PC-3 (cell line): ENCODE measurements at places on chromosomes 4 and X. TPM values are rescaled to one million over a fixed set of nuclear protein-coding genes. Genes with fewer than 3 reads are reported as not detected.

DNA sequence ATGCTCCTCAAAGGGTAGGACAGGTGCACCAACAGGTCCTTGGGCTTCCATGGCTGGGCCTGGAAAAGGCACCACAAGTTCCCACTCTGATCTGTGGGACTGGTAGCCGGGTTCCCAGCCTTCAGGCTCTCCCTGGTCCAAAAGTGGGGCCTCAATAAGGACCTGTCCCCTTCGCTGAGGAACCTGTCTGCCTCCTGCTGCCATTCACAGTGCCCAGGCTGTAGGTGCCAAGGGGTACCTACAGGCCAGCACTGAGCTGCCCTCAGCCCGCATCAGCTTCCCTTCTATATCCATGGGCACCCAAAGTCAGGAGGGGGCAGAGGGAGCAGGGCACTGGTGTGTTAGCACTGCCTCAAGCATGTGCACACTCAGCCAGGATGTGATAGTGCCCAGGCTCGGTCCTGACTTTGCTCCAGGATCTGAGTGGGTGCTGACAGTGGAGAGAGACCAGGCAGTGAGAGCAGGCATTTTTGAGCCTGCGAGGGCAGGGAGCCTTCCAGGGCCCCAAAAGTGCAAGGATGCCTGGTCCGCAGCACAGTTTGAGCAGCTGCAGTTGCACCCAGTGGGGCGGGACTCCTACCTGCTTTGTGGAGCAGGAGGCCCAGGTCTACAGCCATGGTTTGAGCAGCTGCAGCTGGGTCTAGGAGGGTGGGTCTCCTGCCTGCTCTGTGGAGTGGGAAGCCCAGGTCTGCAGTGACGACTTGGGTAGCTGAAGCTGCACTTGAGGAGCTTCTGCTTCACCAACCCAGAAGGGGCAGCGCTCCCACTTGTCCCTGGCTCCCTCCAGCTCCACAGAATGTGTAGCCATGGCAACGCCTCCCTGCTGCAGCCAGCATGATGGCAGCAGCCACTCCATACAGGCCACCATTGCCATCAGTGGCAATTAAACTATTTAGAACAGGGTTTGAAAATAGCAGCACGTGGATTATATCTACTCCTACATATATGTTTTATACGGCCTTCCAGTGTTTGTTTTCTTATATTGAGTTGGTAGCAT, 376.4 kb downstream of the KCTD8 start:
- no peak for DNase-seq

- peak; percentile 77 for DNase-seq
Measured at GRCh38 chrX:108199691-108200090, 108.1 kb downstream of the ATG4A start.

Gene CD40LG
- total RNA-seq: not detected in 2 replicates

Gene ZCCHC18
- total RNA-seq: 0.23 and 5.8 TPM in 2 replicates

- DNase-seq: peak; percentile 61
Measured at GRCh38 chr4:77582156-77582555, 23.5 kb upstream of the CXCL13 start.

- no peak for DNase-seq
Measured at GRCh38 chr4:10898072-10898471, 213.5 kb upstream of the CLNK start.

DNA sequence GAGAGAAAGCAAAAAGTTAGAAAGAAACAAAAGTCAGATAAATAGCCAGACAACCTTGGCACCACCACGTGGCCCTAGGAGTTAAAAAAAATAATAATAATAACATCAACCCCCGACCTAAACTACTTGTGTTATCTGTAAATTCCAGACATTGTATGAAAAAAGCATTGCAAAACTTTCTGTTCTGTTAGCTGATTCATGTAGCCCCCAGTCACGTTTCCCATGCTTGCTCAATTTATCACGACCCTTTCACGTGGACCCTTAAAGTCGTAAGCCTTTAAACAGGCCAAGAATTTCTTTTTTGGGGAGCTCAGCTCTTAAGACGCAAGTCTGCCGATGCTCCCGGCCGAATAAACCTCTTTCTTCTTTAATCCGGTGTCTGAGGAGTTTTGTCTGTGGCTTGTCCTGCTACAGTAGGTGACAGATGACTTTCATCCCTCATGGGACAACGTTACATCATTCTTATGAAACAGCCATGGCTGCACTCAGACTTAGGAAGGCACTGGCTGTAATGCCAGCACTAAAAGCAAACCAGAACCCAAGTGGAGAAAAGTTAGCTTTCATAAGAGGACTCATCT, 520 bp downstream of the ACOX3 start:
- no peak for DNase-seq

Gene NWD2
- under 0.01 and 0.06 TPM in 2 replicates for total RNA-seq

- no peak for DNase-seq
Measured at GRCh38 chr4:183264614-183265013, 55.5 kb downstream of the CLDN22 start.

DNA sequence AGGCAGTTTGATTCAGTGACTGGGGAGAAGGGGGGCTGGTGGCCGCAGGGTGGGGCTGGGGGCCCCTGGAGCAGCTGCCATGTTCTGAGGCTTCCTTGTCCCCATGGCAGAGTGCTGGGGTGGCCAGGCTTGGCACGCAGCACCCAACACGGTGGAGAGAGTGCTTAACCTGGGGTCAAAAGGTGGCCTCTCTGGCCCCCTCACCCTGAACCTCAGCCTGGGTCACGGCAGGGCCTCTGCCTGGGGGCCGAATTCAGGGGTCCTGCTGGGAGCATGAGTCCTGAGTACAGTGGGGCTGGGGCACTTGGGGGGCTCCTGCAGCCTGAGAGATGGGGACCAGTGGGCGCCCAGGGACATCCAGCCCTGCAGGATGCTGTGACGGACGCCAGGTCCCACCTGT, 19.9 kb downstream of the FGFRL1 start:
- DNase-seq: no peak

GRCh38 chr4:16225863-16226815, at the start of gene TAPT1:
TAPT1 (minus strand) TSS chr4:16226471; CDS start chr4:16226457, 14 bp downstream.
- peak; percentile 63 for DNase-seq

Gene HTN3
- total RNA-seq: not detected in 2 replicates

DNA sequence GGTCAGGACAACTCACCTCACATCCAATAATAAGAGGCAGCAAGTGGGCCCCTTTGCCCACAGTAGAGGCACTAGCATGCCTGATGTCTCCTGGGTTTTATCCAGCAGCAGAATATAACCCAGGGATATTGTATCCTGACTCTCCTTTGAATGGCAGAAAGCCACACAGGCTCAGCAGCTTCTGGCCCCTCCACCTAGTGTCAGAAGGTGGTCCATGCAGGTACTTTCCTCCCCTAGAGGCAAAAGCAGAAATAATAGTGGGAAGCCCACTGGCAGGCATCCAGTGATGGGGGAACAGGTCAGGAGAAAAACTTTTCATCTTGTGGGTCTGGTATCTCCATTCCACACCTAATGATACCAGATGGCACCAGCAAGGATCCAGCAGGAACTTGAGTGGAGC, 75.5 kb upstream of the IRS4 start:
- DNase-seq: no peak

GRCh38 chrX:110671068-110671803, 124.4 kb downstream of the CHRDL1 start:
- no peak for DNase-seq

Gene FAM47C
- total RNA-seq: not detected in 2 replicates

Gene GABRG1
- total RNA-seq: not detected in 2 replicates

DNA sequence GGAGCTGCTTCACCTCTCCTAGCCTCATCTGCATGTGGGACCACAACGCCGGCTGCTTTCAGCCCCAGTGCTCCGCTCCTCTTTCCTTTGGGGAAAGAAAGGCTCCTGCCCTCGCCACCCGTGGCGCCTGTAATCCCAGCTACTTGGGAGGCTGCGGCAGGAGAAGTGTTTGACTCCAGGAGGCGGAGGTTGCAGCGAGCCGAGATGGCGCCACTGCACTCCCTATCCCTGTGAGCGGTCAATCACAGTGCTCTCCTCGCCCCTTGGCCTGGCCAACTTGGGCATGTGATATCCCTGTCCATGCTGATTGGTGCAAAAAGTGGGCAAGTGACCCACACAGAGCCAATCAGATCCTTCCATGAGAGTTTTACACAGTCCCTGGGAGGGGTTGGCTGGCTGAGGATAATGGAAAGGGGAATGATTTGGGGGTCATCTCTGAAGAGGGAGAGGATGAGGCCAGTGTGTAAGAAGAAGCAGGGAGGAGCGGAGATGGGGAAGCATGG, 56.2 kb downstream of the WFS1 start:
- no peak for DNase-seq

Gene PPAT
- 31.7 and 35.9 TPM in 2 replicates for total RNA-seq

GRCh38 chr4:118774321-118774720, 61.6 kb downstream of the SEC24D start:
- DNase-seq: no peak

DNA sequence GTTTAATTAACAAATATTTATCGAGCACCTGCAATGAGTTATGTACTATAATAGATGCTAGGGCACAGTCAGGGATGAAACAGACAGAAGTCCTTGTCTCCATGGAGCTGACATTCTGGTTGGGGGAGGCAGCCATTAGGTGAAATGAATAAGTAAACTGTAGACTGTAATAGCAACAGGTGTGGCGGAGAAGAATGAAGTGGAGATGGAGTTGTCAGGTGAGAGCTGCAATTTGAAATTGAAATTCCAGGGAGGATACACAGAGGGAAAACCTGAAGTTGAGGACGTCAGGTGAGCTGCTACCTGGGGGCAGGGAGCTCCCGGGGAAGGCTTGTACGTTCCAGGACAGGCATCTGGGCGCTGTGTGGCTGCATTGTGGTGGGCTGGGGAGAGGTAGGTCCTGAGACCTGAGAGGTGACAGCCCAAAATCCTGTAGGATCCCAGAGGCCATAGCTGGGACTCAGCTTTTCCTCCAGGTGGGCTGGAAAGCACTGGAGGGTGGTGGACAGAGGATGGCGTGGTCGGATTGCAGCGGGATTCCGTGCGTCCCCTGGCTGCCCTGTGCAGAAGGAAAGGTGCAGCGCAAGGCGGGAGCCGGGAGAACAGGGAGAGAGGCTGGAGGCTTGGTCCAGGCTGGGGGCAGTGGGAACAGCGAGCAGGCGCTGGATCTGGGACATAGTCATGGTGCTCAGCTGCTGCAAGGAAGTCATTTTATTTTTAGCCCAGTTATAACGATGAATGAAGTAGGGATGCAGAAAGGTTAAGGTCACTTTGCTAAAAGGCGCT, 24.8 kb downstream of the CYTL1 start:
- DNase-seq: no peak

Gene BTC
- 7.5 and 12.8 TPM in 2 replicates for total RNA-seq

- DNase-seq: peak; percentile 73
Measured at GRCh38 chr4:40486534-40486933, 143.1 kb downstream of the RBM47 start.

Gene HERC3
- 5.2 and 5.4 TPM in 2 replicates for total RNA-seq

DNA sequence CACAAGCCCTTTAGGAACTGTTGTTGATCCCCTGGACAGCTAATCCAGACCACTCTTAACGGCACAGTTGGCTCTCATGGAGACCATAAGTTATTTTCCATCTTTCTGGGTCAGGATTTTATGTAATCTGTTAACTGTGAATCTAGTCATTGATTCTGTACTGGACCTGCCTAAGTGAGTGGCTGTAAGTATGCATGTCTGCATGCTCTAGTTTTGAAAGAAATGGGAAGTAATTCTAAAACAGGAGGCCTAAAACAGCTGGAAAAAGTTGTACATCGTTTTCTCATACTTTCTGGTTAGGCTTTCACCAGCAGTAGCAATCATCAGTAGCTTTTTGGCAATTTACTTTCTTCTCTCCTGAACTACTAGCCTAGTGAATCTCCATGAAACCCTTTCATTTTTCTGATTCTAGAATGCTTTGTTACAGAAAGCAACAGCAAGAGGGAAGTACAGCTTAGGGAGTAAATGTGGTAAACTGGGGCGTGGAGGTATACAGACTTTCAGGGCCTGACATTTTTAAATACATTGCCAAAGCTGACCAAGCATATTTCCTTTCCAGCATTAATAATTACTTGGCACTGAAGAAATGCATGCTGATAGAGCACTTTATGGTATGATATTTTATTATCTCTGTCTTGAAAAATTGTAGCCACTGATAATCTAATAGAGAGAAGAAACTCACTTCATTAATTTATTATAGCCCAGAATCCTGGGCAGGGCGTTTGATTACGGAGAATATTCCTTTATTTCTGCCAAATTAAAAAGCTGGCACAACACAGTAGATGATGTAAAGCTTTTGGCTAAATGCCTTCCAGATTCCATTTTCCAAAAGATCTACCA, 202.7 kb downstream of the BANK1 start:
- DNase-seq: no peak

DNA sequence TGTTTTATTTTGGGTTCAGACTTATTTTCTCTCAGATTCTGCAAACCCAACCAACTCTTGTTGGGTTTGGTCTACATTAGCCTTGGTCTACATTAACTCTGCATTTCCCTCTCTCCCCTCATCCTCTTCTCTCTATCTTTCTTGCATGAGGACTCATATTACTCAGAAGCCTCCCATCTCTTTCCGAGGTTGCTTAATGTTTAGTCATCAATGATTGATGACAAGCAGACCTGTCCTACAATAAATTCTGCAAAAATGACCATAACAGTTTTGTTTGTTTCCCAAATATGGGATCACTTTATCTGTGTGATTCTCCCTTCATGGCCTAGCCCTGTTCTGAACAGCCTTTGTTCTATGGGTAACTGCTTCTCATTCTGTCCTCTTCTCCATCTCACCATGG, 75.2 kb downstream of the GABRB1 start:
- no peak for DNase-seq

DNA sequence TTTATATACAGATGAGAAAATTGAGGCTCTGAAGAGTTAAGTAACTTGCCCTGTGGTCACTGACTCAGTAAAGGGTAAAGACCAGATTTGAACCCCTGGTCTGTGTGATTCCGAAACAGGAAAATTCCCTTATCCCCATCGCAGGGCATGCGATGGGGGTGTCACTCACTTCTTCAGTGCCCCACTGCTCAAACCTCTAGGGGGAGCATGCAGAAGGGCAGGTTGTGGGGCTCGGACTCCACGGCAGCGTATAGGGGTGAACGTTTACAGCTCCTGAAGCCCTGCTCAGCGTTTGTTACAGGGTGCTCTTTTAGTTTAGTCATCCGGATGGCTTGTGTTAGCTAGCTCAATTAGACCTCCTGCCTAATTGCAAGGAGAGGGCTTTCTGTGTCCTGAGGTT, 3.7 kb upstream of the EXOC1 start:
- no peak for DNase-seq

DNA sequence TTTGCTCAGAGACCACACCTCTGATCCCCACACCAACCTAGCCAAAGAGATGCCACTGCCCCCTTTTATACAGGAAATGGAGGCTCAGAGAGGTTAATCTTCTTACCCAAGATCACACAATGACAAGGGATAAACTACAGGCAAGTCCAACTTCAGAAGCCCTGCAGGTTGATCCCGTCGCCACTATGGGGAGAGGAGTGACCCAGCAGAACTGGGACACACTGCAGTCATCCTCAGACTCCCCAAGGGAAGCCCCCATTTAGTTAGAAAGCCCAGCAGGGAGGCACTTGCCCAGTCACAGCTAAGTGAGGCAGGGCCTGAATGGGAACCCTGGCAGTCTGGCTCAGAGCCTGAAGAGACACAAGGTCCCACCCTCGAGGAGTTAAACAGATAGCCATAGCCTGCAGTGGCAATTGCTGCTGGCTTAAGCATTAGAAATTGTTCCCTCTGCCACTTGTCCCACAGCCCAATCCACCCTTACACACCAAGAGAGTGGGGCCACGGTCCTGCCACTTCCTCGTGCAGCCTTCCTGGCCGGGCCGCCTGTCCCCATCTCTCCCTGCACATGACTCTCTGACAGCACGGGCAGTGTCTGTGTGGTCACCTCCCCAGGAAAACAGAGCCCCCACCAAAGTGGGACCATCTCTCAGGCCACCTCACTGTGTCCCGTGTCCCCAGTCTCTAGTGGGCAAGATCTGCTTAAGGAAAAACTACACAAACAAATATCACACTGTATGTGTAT, 2.7 kb downstream of the JAKMIP1 start:
- no peak for DNase-seq

Gene UGT8
- total RNA-seq: 1.8 and 3.4 TPM in 2 replicates
